ENCODE measurements at places on chromosomes 2 and 18.

GRCh38 chr2:216575465-216575864 lies 57.8 kb upstream of the IGFBP2 start:
- DNase-seq: no peak

- no peak for DNase-seq
These were observed 3.3 kb downstream of the SLC9A2 start for GRCh38 chr2:102622646-102623045.

DNA sequence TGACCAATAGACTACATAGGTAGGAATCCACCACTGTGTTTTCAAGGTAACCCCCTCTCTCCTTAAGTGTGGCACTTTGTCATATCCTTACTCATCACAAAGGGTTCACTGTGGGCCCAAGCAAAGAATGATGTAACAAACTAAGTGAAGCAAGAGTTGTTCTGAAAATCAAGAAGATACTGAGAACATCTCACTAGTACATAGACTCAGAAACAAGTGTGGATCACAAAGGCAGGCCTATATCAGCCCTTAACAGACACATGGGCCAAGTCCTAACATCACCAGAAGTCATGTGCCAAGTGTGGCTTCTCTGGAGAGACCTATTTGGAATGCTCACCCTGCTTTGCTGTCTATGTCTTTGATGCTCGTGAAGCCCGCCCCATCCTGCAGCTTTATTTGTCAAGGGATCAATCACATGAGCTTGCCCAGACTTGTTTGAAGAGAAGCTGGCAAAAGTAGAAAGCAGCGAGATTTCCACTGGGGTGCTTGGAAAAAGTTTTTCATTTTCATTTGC lies 131.2 kb upstream of the TTC39C start:
- DNase-seq: no peak

- no peak for DNase-seq
These were observed 313.2 kb downstream of the PIK3C3 start for GRCh38 chr18:42268186-42268725.

GRCh38 chr2:103734911-103735310 lies 973.1 kb downstream of the TMEM182 start:
- no peak for DNase-seq

- no peak for DNase-seq
These were observed 271.4 kb upstream of the HDAC4 start for GRCh38 chr2:239671916-239672849.

GRCh38 chr2:220192994-220193753 lies 565.7 kb downstream of the SLC4A3 start:
- no peak for DNase-seq

- DNase-seq: no peak
These were observed 694 bp downstream of the THSD7B start for GRCh38 chr2:136766073-136766404.

All from NCI-H2081 treated with DMSO at 0.1 percent for 48 hours (cell line).